ENCODE measurements at places on chromosomes 16 and 17.

- no peak for DNase-seq
Measured at GRCh38 chr16:65875381-65876055, 491.0 kb upstream of the CDH5 start.

- DNase-seq, result no peak
Measured at GRCh38 chr17:45429339-45430005, 3.2 kb downstream of the ARHGAP27 start.

DNA sequence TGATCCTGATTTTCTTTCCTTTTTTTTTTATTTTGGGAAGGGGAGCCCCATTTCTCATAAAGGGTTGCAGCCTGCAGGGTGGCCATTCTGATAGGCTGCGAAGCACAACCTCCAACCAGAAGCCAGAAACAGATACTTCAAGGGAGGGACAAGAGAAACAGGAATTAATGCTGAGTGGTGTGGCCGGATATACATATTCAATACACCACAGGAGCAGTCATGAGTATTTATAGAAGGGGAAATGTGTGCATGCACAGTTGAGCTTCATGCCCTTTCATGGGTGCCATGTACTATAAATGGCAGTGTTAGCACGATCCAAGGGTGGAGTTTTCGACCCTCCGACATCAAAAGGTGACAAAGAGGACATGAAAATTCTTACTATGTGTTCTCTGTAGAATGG lies 320.8 kb downstream of the CBLN1 start:
- no peak for DNase-seq

DNA sequence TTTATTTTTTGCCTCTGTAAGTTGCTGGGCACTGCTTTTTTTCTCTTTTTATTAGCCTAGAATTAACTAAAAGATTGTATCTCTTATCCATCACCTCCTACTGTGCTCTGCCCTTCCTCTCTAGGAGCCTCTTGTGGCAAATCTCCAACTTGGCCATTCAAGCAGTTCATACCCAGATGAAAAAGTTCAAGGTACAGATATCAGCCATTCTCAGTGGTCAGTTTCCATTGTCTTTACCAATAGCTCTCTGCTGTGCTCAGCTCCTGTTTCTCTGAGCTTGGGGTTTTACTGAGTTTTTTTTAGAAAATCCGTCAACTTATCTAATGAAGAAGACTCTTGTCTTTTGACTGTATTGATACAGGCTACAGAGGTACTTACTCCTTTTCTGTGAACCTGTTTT lies 15.6 kb downstream of the MOSMO start:
- DNase-seq, result no peak

DNA sequence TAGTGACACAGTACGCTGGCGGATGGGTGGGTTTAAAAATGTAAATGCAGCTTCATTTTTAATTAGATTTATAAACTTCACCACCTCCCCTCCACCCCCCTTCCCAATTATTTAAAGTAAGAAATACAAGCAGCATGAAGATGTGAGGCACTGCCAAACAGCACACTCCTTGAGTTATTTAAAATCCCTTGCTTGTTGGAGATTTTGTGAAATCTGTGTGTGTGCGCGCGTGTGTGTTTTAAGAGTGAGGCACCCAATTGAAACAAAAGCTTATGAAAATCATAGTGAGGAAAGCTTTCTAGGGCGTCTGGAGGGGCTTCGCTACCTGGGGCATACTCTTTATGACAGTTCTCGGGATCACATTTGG lies 219.6 kb upstream of the IRX3 start:
- DNase-seq, result no peak

DNA sequence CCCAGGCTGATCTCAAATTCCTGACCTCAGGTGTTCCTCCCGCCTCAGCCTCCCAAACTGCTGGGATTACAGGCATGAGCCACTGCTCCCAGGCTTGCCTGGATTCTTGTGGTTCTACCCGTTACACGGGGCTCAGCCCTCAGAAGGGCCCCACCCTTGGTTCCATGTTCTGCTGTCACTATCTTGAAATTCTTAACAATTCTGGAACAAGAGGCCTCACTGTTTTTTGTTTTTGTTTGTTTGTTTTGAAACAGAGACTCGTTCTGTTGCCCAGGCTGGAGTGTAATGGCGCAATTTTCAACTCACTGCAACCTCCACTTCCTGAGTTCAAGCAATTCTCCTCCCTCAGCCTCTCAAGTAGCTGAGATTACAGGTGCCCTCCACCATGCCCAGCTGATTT lies 96.6 kb downstream of the CACNG3 start:
- DNase-seq, result no peak

DNA sequence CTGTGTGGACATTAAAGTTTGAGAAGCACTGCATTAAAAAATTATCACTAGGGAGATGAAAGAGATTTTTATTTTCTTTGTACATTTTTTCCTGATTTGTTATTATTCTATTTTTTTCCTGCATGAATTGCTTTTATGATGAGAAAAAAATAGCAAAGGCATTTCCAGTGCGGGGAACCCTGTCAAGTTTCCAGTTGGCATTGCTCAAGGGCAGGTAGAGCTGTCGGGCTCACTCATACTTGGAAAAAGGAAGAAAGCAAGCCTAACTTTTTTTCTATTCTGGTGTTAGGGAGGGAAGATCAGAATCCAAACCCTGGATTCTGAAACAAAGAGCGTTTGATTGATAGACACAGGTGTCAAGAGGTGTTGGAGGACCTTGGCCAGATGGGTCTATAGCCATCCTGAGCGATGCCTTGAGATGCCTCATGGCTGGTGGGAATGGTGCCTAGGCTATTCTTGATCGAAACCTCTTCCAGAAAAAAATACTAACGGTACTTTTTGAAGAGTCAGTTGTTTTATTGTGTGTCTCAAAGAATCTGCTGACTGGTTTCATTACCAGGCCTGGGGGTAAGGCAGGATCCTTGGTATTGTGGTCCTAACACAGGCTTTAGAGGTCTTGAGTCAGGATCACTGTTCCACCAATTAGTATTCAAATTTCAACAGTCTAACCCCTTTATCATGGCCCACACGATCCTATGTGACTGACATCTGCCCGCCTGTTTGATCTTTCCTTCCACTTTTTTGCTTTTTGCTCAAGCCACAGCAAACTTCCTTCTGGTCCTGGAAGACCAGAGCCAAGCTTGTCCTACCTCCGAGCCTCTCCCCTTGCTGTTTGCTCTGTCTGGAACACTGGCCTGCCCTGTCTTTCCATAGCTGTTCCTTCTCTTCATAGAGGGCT lies 20.1 kb downstream of the SNX29 start:
- no peak for DNase-seq

DNA sequence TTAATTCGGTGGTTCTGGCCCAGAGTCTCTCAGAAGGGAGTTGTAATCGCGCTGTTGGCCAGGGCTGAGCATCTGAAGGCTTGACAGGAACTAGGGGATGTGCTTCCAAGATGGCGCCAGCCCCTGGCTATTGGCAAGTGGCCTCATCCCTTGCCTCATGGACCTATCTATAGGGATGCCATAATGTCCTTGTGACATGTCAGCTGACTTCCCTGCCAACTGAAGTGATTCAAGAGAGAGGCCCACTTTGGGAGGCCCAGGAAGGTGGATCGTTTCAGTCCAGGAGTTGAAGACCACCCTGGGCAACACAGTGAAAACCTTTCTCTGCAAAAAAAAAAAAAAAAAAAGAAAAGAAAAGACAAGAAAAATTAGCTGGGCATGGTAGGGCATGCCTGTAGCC lies 15.0 kb upstream of the C16orf87 start:
- DNase-seq, result no peak

- DNase-seq, result no peak
Measured at GRCh38 chr16:49127103-49127502, 154.5 kb downstream of the CBLN1 start.

DNA sequence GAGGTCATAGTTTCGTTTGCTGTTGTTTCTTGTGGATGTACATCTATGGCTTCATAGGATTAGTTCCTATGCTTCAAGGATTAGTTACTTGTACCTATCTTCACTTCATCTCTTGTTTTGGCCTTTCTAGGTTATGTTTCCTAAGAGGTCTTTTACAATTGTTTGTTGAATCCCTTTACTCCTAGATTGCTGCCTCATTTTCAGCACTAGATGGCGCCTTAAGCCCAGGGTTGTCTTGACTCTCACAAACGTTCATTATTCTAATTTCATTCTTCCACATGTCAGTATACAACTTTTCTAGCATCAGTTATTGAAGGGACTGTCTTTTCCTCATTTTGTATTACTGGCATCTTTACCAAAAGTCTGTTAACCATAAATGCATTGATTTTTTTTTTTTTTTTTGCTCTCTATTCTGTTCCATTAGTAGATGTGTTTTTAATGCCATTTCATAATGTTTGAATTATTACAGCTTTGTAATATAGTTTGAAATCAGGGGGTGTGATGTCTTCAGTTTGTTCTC lies 45.0 kb upstream of the NACA2 start:
- DNase-seq, result peak; percentile 61

DNA sequence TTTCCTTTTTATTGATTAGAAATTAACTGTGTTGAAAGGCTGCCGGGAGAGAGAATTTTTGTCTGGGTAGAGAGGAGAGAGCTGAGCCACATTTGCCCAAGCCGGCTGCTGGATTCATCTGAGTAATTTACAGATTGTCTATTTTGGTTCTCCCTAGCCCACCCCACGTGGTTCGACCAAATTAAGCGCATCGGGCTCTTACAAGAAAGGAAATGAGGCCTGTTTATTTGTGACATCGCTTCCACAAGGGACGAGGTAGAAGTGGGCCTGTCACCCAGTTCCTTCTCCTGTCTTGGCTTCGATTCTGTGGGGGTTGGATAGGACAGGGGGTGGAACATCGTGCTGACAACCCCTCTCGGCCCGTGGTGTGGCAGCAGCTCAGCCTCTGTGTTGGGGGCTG lies 42.9 kb downstream of the SYT17 start:
- DNase-seq, result no peak

GRCh38 chr16:82808036-82808435 lies 181.3 kb downstream of the CDH13 start:
- DNase-seq, result no peak

GRCh38 chr16:89710709-89711564 lies 9.4 kb upstream of the SPATA2L start:
- DNase-seq, result no peak

DNA sequence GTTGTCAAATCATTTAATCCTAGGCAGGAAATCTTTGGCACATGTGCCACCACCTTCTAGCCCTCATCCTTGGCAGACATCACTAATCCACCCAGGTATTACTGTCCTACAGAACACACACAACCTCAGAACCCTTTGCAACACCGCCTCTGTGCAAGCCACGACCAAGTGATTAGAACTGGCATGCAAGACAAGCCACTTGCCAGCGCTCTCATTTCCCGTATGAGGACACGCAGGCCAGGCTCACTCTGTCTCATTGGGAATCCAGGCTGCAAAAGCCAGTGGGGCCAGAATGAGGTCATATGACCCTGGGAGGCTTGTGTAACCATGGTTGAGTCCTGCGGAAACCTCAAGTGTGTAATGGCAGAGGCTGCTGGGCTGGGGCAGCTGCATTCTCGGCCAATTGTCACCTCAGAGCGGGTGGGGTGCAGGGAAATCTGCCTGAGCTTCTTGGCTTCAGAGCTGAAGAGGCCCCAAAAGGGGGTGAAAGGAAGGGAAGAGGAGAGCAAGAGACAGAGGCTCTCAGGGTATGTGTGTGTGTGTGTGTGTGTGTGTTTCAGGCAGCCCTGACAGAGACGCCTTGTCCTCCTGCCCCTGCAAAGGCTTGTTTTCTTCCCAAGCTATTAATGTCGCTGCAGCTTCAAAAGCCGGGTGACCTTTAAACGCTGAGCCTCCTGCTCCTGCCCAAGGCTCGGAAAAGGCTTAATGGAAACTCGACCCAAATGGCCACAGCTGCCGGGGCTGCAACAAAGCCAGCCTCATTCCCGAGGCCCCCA lies 43.2 kb upstream of the MRPS23 start:
- peak; percentile 6 for DNase-seq

DNA sequence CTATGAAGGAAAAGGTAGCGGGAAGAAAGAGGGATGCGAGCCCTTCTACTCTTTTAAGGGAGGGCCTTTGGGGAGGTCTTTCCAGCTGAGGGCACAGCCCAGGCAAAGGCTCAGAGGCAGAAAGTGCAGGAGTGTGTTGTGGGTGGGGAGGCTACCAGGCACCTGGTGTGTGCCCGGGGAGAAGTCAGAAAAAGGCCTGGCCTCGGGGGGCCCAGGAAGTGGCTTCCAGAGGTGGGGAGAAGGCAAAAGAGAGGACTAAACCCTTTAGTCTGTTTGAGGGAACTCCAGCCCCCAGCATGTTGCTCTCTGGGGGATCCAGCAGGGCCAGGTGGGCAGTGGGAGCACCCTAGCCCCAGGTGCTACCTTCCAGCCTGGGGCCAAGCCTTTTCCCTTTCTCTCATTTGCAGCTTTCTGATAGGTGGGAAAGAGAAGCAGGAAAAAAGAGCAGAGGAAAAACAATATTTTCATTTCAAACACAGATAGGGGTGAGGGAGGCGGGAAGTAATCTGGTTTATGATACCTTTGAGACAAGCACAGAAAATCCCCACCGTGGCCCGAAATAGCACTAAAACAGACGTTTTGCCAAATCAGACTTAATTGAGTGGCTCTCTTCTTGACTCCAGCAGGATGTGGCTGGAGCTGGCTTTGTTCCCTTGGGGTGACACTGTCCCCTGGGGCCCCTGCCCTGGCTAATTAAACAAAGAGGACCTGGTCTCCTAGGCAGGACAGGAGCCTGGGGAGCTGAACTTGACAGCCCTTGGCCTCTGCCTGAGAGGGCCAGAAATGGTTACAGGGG lies 10.4 kb downstream of the RAI1 start:
- no peak for DNase-seq

- DNase-seq, result peak; percentile 12
Measured at GRCh38 chr17:29591146-29591736, 1.7 kb upstream of the ANKRD13B start.

DNA sequence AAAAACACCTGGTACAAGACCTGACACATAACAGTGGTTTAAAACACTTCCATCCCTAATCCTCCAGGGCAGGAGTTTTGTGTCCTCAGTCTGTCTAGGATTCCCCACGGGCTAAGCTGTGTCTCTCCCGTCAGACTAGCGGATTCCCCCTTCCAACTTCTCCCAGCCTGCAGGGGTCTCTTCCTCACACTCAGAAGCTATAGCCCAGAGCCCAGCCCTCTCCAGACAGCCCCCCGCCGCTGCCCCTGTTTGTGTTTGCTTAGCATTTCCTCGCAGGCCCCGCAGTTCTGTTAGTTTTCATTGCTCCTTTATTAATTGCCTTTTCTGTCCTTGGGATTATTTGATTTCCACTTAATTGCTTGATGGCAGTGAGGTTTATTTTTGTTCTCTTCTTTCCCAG lies 91.2 kb downstream of the TMEM132E start:
- no peak for DNase-seq

GRCh38 chr17:69511250-69511649 lies 96.8 kb downstream of the MAP2K6 start:
- DNase-seq, result no peak

Data from CD4-positive, alpha-beta T cell treated with Interleukin-2 at 100 ng/mL for 4 hours (primary cell).